ENCODE measurements at places on chromosomes 16 and 17.

GRCh38 chr17:59848778-59849177 lies 44.0 kb downstream of the TUBD1 start:
- DNase-seq, result no peak

- no peak for DNase-seq
Observed at GRCh38 chr16:12178251-12178990, 201.9 kb downstream of the SNX29 start.

DNA sequence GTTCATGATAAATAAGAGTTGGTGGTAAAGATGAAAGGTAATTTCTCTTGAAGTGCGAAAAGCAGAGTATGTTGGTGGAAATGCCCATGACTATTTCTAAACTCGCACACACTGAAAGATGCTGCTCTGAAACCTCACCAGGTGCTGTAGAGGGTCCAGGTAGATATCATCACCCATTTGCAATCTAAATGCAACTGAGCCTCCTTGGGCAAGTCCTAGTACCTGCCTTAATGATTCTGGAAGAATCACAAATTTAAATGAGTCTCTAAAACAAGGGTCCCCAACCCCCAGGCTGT lies 5.9 kb upstream of the MMD start:
- DNase-seq, result no peak

DNA sequence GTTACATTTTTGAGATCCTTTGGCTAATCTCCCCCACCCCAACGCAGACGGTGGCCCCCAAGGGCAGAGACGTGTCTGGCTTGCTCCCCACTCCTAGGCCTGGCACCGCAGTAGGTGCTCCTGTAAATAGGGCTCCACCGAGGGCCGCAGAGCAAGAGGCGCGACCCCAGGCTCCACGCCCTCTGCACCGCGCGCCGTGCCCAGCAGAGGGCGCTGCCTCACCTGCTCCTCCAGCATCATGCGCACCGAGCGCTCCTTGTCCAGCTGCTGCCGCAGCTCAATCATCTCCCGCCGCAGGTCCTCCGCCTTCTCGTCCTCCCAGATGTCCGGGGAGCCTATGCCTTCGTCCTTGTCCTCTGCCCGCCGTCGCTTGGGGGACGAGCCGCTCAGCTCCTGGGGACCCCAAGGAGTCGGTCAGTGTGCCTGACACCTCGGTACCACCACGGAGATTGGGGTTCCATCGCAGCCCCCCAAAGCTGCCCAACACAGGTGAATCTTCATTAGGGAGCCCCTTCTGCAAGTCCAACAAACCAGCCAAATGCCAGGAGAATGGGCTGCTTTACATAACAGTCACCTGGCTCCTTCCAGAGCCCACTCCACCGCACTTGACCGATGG lies 11.2 kb downstream of the TFAP4 start:
- no peak for DNase-seq

- no peak for DNase-seq
Observed at GRCh38 chr17:44071198-44071520, 624 bp downstream of the G6PC3 start.

DNA sequence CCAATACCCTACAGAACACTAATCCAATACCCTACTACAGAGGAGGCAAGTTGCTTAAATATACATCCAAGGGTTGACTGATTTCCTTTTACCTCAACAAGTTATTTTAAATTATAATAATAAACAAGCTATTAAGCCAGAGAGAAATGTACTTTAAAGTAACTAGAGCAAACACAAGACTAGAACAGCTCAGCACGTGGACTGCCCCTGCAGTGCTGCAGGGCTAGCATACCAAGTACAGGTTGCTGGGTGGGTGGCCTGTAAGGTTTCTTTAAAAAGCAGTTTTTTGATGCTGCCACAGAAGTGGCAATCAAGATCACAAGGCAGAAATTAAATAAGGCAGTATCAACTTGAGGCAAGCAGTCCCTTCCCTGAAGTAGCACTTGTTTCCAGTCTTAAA lies 63.5 kb downstream of the PARN start:
- DNase-seq, result no peak

DNA sequence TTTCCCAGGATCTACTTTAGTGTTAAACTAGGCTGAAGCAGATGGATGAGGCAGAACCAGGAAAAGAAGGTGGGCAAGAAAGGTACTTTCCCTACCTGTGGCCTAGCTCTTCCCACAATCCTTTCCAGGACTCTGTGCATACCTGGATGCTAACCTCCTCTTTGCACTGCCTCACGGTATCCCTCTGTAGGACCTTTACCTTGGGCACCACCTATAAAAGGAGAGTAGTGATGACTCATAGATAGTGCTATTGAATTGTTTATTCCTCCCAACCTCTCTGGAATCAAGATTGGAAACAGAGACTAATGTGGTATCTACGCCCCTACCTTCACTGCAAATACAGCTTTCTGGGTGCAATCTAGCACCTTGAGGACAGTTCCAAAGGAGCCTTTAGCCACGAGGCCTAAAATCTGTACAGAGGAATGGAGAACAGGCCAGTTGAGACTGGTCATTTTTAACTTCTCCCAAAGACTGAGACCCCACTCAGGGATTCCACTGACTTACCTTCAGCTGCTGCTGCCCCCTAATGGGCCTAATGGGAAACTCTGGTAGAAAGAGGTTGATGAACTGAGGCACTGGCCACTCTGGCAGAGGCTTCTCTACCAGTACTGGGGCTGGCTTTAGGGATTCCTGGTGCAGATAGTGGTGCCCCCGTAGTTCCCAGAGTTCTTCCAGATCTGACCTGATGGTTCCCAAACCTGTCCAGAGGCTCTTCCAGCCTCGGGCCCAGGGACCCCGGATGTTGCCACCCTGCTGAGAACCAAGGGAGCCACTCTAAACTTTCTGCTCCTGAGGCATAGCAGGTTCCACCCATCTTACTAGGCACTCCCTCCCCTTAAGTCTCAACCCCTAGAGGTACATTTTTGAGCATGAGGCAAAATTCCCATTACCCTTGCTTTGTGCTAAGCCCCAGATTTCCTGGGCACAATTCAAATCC lies 781 bp downstream of the RSKR start:
- peak; percentile 11 for DNase-seq

Measured in NCI-H1105 (cell line).